ENCODE measurements at places on chromosomes 13 and 19.

DNA sequence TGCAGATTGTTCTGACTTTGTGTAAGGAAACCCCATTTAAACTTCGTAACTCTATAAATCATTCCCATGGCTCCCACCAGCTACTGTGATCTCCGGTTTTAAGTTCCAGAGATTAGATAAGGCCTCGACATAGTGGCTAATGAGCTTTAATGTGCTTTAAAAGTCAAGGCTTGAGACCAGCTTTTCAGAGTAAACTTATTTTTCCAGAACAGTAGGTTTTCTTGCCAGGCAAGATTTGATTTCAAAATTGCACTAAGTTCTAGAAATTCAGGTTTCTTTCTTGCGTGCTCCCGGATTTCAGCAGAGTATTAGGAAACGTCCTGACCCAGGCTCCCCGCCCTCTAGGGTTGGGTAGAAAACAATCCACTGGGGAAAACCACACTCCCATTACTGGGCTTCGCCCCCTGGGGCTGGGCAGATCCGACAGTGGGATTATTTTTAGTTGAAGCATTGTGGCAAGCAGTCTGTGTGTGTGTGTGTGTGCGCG is 43.3 kb downstream of the CRYL1 start:
- no peak for DNase-seq

GRCh38 chr13:21825801-21826200 is 154.9 kb downstream of the FGF9 start:
- no peak for DNase-seq

DNA sequence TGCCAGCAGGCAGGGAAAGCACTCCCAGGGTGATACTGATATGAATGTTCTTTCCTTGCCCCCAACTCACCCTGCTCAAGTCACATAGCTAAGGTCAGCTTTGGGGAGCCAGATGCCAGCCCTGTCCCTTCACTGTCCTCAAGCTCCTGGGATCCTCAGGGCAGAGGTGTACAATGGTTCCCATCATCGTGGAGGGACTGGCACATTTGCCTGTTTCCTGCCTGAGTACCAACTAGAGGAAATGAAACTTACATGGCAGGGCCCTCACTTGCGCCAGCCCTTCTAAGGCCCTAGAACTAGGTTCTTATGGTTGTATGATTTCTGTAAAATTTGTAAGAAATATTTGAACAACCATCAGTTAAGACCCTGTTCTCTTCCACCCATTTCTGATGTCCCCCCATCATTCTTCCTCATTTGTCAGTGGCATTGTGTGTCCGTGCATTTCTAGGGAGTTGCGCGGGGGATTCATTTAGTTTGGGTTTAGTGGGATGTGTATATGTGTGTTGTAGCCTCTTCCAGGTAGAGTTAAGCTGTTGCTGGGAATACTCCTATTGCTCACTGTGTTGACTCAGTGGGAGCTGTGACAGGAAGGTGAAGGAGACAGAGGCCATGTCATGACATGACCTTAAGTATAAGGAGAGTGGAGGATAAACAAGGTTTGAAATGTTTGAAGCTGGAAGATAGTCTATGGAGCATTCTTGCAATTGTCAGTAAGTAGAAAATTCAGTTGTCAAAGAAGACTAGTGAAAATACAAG is 41.3 kb upstream of the RCBTB2 start:
- no peak for DNase-seq

DNA sequence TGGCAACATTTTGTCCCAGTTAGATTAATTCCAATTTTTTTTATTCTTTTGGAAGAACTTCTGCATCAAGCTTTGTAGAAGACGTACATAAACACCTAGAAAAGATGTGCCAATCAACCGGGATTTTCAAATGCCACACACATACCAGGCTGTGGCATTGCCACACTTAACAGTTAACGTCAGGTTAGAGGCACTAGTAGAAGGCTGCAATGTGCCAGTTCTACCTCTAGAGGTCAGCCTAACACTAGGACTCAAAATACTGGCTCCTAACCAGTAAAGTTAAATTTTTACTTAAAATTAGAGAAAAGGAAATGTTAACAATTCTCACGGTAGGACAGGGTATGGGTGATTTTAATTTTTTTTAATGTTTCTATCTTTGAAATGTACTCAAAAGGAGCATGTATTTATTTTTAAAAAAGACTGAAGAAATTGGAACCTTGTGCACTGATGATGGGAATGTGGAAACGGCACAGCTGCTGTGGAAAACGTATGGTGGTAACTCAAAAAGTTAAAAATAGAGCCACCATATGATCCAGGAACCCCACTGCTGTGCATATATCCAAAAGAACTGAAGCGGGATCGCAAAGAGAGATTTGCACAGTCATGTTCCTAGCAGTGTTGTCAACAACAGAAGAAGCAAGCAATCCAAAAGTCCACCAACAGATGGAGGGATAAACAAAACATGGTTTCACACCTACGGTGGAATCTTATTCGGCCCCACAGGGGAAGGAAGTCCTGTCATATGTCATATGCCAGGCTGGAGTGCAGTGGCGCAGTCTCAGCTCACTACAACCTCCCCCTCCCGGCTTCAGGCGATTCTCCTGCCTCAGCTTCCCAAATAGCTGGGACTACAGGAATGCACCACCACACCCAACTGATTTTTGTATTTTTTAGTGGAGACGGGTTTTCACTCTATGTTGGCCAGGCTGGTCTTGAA is 30.3 kb downstream of the CRYL1 start:
- peak; percentile 78 for DNase-seq

GRCh38 chr13:99004978-99005377 is 27.1 kb upstream of the DOCK9 start:
- no peak for DNase-seq

DNA sequence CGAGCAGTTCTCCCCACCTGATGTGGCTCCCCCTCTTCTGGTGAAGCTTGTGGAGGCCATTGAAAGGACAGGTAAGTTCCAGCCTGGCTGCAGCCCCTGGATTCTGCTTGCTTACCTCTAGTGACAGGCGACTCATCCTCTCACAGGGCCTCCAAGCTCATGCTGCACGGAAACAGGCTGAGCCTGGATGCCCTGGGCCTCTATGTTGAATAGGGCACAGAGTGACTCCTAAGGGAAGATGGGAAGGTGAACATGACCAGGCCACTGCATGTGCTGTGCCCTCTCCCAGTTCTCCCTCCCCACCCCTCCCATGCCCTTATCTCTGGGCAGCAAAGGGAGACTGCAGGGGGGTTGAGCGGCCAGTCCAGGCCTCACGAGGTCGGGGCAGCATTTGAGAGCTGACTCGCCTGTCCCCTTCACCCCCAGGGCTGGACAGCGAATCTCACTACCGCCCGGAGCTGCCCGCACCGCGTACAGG is 7.6 kb downstream of the PIK3R2 start:
- DNase-seq, result no peak

GRCh38 chr13:44084146-44084545 is 204.4 kb downstream of the LACC1 start:
- peak; percentile 87 for DNase-seq

- no peak for DNase-seq
Observed at GRCh38 chr19:29680447-29680846, 15.2 kb downstream of the PLEKHF1 start.

DNA sequence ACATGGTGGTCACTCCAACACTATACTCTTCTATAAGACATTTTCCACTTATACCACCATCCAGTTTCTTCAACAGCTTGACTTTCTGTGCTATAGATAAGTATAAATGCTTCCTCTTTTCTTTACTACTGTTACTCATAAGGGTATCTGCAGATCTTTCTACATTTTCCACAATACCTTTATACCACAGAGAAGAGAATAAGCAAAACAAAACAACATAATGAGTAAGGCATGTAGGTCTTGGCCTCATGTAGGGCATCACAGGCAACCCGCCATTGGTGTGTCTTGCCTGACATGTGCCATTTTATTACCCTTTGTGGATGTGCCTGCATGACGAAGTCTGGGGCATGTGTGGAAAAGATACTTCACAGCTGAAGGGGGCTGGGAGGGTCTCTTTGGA is 265.3 kb upstream of the STARD13 start:
- no peak for DNase-seq

GRCh38 chr13:65868884-65869283 is 1361.3 kb downstream of the PCDH9 start:
- no peak for DNase-seq

DNA sequence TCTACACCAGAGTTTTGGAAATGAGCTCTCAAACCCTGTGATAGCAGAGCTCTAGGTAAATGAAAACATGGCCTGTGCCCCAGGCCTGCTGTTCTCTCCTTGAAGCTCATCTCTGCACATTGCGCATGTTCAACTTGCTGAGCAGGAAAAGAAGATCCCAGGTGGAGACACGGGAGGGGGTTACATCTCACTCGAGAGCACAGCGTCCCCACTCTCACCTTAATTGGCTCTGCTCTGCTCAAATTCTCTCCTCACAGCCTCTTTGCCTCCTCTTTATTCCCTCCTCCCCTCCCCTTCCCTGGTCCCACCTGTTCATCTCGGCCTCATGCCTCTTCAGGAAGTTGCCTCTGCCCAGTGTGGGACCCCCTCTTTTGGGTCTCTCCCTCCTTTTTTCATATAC is 44.7 kb downstream of the RGCC start:
- DNase-seq, result no peak

GRCh38 chr19:51676566-51677083 is 16.5 kb upstream of the SPACA6 start:
- DNase-seq, result no peak

DNA sequence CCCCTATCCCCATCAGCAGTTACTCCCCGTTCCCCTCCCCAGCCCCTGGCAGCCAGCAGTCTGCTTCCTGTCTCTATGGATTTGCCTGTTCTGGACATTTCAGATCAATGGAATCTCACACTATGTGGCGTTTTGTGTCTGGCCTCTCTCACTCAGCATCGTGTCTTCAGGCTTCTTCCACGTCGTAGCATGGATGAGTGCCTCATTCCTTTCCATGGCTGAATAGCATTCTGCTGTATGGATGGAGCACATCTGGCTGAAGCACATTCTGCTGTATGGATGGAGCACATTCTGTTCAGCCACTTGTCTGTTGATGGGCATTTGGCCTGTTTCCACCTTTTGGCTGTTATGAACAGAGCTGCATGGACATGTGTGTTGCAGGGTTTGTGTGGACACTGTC is 29.5 kb downstream of the CRTC1 start:
- DNase-seq, result peak; percentile 41

DNA sequence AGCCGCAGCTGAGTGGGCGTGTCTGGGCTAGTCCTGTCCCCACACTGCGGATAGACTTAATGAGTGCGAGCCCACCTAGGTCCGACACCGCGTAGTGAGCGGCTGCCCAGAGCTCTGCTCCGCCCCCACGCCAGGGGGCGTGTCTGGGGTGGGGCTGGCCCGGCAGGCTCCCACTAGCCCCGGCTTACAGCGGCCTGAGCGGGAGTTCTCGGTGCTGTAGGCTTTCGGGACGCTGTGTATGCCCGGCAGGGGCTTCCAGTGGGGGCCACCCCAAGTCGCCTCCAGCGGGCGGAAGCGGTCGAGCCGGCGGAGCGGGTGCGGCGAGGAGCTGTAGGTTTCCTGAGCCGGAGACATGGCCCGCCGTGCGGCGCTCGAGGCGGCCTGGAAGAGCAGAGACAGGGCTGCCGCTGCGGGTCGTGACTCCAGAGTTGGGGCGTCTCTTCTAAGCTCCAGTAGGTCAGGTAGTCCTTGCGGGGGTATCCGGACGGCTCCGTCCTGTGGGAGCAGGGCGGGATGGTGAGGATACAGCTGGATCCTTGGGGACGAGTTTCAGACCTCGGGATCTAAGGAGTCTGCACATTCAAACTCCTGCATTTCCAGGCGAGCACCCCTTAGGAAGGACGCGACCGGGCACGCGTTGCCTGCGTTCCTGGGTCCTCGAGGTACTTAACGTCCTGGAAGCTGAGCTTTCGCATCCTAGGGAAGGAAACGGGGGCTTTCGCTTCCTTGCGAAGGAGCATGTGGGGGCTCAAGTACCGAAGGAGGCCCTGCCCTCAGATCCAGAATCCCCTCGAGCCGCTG is 1.2 kb downstream of the CGB7 start:
- no peak for DNase-seq

- no peak for DNase-seq
Observed at GRCh38 chr13:77389625-77390000, 62.7 kb upstream of the MYCBP2 start.

- DNase-seq, result no peak
Observed at GRCh38 chr13:113920606-113921286, 53.1 kb downstream of the C13orf46 start.

DNA sequence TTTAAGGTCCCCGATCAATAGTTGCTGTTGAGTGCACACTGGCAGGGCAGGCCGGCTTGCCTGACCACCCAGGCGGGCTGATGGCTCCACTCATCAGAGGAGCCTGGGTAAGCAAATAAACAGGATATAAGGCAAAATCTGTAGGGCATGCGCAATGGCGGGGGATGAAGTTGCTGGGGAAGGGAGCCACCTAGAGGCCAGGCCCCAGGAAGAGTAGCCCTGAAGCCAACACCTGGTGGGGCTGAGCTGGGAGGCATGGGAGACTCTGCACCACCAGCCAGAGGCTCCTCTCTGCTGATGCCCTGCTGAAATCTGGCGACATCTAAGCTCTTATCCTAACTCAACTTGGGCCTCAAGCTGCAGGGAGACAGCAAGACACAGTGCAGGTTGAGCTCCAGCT is 324.3 kb downstream of the ZNF536 start:
- DNase-seq, result peak; percentile 17

DNA sequence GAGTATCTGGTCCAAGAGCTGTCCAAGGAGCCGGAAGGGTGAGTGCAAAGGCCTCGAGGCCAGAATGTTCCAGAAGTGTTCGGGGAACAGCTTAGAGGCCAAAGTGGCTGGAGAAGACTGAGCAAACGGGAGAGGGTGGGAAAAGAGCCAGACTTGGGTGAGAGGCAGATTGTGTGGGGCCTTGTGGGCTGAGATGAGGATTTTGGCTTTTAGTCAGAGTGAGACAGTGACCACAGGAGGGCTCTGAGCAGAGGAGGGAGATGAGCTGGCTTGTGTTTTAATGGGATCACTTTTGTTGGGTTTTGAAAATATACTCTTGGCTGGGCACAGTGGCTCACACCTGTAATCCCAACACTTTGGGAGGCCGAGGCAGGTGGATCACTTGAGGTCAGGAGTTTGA is 5.6 kb downstream of the NANOS2 start:
- DNase-seq, result no peak

- DNase-seq, result no peak
Observed at GRCh38 chr13:36673352-36673751, 468 bp upstream of the SERTM1 start.

DNA sequence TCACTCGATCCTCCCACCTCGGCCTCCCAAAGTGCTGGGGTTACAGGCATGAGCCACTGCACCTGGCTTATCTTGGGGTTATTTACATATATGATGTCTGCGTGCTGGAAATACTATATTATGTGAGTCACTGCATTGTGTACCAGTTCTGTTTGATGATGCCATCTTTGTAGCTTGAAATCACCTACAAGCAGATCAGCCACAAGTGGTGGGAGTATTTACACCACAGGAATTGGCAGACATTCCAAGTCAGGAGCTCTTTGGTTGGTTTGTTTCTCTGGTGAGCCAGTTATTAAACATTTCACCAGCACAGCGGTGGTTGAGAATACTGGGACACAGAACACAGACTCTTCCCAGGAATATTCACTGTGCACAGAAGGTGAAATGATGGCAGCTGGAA is 4.5 kb upstream of the TIMM44 start:
- no peak for DNase-seq

Measured in NCI-H446 (cell line).